ENCODE measurements at places on chromosomes 3 and 15.

GRCh38 chr3:51408813-51409212, 17.7 kb downstream of the RBM15B start:
- DNase-seq, result no peak

- DNase-seq, result peak; percentile 22
Measured at GRCh38 chr15:66865622-66866611, 163.9 kb downstream of the SMAD6 start.

- DNase-seq, result no peak
Measured at GRCh38 chr3:53040351-53040820, 5.5 kb downstream of the SFMBT1 start.

- DNase-seq, result no peak
Measured at GRCh38 chr3:174132421-174133042, 726.6 kb upstream of the NAALADL2 start.

- DNase-seq, result no peak
Measured at GRCh38 chr15:73582851-73583379, 50.3 kb downstream of the NPTN start.

DNA sequence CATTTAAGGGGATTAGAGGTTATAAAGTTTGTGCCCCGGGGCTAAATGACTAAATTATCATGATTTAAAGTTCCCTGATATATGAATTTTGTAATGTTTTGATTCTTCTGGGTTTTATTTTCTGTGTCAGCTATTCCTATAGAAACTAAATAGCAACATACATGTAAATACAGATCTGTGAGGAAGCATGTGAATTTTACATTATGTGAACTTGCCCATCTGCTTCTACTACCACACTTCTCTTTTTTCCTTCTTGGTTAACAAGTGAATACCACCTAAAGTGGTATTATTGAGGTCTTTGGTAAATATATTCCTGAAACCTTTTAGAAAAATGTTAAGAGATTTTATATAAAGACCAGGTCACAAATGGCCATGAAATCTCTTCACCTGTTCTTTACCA, 29.3 kb downstream of the SLMAP start:
- DNase-seq, result no peak

- no peak for DNase-seq
Measured at GRCh38 chr3:144127700-144128099, 156.1 kb downstream of the DIPK2A start.

- no peak for DNase-seq
Measured at GRCh38 chr3:168002786-168003368, 92.8 kb downstream of the GOLIM4 start.

DNA sequence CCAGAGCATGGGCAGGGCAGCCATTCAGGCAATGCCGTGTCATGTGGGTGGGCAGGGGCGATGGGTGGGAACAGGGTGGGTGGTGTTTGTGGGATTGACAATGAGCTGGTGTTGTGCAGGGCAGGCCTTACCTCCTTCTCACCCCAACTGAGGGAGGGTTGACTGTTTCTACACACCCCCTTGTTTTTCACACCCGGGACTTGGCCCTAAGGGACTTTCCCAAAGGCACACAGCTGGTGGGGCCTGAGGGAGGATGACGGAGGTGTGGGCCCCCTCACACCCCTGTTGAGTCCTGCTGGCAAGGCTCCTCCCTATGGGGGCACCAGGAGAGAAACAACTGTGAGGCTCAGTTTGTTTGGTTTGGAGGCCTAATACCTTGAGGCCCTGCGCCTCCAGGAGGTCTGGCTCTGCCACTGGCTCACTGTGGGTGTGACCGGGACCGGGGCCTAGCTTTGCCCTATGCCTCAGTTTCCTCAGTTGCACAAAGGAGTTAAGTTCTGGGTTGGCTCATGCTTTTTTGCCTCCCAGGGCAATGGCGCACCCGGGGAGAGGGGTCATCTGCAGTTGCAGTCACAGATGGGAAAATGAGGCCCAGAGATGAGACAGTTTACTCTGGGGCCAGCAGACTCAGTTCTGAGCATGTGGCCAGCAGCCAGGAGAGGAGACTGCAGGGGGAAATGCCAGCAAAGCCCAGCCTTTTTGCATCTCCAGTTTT, 5.1 kb upstream of the DNAH1 start:
- DNase-seq, result no peak

GRCh38 chr3:173467501-173467900, 70.0 kb downstream of the NLGN1 start:
- no peak for DNase-seq

- no peak for DNase-seq
Measured at GRCh38 chr3:153354641-153355040, 192.6 kb downstream of the RAP2B start.

- DNase-seq, result no peak
Measured at GRCh38 chr3:131730581-131730980, 227.8 kb upstream of the MRPL3 start.

- DNase-seq, result no peak
Measured at GRCh38 chr15:52438047-52438446, 90.6 kb downstream of the MYO5A start.

- no peak for DNase-seq
Measured at GRCh38 chr3:72791161-72791560, 57.1 kb downstream of the SHQ1 start.

All from activated naive CD8-positive, alpha-beta T cell treated with anti-CD3 and anti-CD28 coated beads, Interleukin-2, amount 10 ng/mL, durations not matched to agents 7 days and 5 days (primary cell).